Left ventricle myocardium inferior (tissue), 1 donor: ENCODE measurements at places on chromosomes 6 and 20.
A peak's percentile ranks its signal among the peaks of the same experiment; 100 is the strongest.

- DNase-seq = peak; percentile 98
- H3K27ac ChIP-seq = peak within 1 kb of the TSS; percentile 98
- peak within 1 kb of the TSS; percentile 95 for H3K4me3 ChIP-seq
- peaks cover 79% of the 10 kb centered on the region for H3K4me1 ChIP-seq
Observed at GRCh38 chr6:30719791-30720737, at the start of gene TUBB. Gene TUBB (plus strand): TSS chr6:30720352. CDS start chr6:30720507, 155 bp downstream.

GRCh38 chr6:28480253-28480932, 35.2 kb downstream of the GPX6 start:
- no peak overlapping the region for H3K27ac ChIP-seq
- H3K4me3 ChIP-seq = no peak overlapping the region
- no peak for DNase-seq
- H3K36me3 ChIP-seq = no peaks in the 10 kb centered on the region
- no peaks in the 10 kb centered on the region for H3K4me1 ChIP-seq
- H3K27me3 ChIP-seq = peaks cover 98% of the 10 kb centered on the region

DNA sequence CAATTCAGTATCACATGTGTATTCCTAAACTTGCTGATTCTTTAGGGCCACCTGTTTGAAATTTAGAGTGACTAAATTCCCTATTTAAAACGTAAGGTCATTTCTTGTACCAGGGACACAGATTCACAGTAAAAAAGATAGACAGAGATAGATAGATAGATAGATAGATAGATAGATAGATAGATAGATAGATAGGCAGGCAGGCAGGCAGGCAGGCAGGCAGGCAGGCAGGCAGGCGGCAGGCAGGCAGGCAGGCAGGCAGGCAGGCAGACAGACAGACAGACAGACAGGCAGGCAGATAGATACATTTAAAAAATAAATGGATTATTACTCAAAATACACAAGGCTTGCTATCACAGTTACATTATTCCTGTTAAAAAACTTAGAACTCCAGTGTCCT, 54.2 kb downstream of the AGPAT4 start:
- H3K27ac ChIP-seq = no peak overlapping the region
- H3K27me3 ChIP-seq = no peaks in the 10 kb centered on the region
- H3K4me1 ChIP-seq = no peaks in the 10 kb centered on the region
- no peak for DNase-seq

DNA sequence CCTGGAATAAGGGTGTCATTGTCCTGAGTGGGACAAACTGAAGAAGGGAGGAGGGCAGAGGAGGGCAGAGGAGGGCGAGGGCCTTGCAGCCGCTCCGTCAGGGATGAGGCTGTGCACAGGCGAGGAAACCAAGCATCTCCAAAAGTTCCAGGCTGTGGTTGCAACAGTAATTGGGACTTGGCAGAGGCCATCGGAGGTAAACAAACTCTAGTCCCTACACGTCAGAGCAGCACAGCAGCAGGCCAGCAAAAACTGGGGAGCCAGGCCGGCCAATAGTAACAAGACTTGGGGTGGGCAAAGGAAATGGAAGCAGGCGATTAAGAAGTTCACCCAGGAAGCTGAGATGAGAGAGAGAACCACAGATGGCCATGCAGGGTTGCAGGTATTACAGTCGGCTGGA, 142.8 kb downstream of the SMOC2 start:
- no peaks in the 10 kb centered on the region for H3K4me1 ChIP-seq
- H3K4me3 ChIP-seq = no peak overlapping the region
- no peak overlapping the region for H3K27ac ChIP-seq
- H3K36me3 ChIP-seq = no peaks in the 10 kb centered on the region
- peaks cover 24% of the 10 kb centered on the region for H3K27me3 ChIP-seq
- DNase-seq = no peak

GRCh38 chr6:138885156-138885819, 89.4 kb downstream of the ECT2L start:
- peaks cover 14% of the 10 kb centered on the region for H3K4me1 ChIP-seq
- H3K4me3 ChIP-seq = no peak overlapping the region
- H3K36me3 ChIP-seq = no peaks in the 10 kb centered on the region
- H3K27ac ChIP-seq = no peak overlapping the region
- DNase-seq = no peak

- H3K4me1 ChIP-seq = no peaks in the 10 kb centered on the region
- H3K36me3 ChIP-seq = no peaks in the 10 kb centered on the region
Observed at GRCh38 chr6:110951008-110951407, 7.5 kb upstream of the GTF3C6 start.

GRCh38 chr6:44222486-44223318, 693 bp upstream of the SLC29A1 start:
- H3K4me1 ChIP-seq = peaks cover 98% of the 10 kb centered on the region
- H3K36me3 ChIP-seq = no peaks in the 10 kb centered on the region
- peak overlapping the region; percentile 98 for H3K27ac ChIP-seq
- no peak for DNase-seq
- no peaks in the 10 kb centered on the region for H3K27me3 ChIP-seq
- peak overlapping the region; percentile 88 for H3K4me3 ChIP-seq

DNA sequence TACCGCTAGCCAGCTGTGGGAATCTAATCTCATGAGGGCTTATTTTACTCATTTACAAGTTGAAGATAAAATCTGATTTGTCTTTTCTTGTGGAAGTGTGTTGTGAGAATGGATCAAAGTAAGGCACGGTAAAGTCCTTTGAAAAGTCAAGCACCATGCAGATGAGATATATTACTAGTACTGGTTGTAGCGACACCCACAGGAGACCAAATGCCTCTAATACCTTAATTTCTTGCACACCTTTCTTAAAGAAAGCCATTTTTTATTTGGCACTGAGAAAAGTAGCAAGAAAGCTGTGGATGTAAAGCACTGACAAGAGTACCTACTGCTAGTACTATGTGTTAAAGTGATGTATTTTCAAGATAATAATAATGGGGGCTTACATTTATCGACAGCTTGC, 191.0 kb upstream of the MMS22L start:
- H3K27ac ChIP-seq = no peak overlapping the region
- H3K36me3 ChIP-seq = no peaks in the 10 kb centered on the region
- H3K4me3 ChIP-seq = no peak overlapping the region

- H3K4me3 ChIP-seq = no peak overlapping the region
- no peak overlapping the region for H3K27ac ChIP-seq
Observed at GRCh38 chr20:45300961-45301360, 5.7 kb upstream of the RBPJL start.

DNA sequence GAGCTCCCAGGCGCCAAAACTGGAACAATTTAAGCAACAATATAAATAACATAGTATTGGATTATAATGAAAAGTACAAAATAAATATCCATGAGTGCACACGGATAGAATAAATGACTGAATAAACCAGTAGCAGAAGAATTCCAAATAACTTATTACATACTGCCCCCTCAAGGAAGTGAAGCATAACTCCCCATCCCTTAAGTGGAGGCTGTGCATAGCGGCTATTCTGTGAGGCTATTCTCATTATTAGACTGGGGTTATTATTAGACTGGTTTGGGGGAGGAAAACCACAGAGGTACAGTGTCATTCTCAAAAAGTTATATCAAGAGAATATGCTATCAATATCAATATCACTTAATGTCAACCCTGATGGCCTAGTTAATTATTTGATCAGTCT, 94.4 kb upstream of the SIRPA start:
- peaks cover 33% of the 10 kb centered on the region for H3K4me1 ChIP-seq
- H3K36me3 ChIP-seq = no peaks in the 10 kb centered on the region
- H3K4me3 ChIP-seq = no peak overlapping the region
- no peak overlapping the region for H3K27ac ChIP-seq

- no peak overlapping the region for H3K27ac ChIP-seq
- H3K36me3 ChIP-seq = no peaks in the 10 kb centered on the region
- no peaks in the 10 kb centered on the region for H3K27me3 ChIP-seq
- H3K4me3 ChIP-seq = peak overlapping the region; percentile 86
Observed at GRCh38 chr20:35661053-35661452, 3.6 kb downstream of the CPNE1 start.

- peaks cover 50% of the 10 kb centered on the region for H3K4me1 ChIP-seq
- H3K4me3 ChIP-seq = peak overlapping the region; percentile 94
- H3K36me3 ChIP-seq = peaks cover 57% of the 10 kb centered on the region
- H3K27ac ChIP-seq = peak overlapping the region; percentile 94
- DNase-seq = no peak
Observed at GRCh38 chr6:30618270-30618797, 694 bp downstream of the MRPS18B start.

GRCh38 chr6:63731930-63732329, 96.3 kb downstream of the PHF3 start:
- H3K4me3 ChIP-seq = no peak overlapping the region
- no peaks in the 10 kb centered on the region for H3K4me1 ChIP-seq
- no peaks in the 10 kb centered on the region for H3K36me3 ChIP-seq
- H3K27me3 ChIP-seq = no peaks in the 10 kb centered on the region
- DNase-seq = no peak

DNA sequence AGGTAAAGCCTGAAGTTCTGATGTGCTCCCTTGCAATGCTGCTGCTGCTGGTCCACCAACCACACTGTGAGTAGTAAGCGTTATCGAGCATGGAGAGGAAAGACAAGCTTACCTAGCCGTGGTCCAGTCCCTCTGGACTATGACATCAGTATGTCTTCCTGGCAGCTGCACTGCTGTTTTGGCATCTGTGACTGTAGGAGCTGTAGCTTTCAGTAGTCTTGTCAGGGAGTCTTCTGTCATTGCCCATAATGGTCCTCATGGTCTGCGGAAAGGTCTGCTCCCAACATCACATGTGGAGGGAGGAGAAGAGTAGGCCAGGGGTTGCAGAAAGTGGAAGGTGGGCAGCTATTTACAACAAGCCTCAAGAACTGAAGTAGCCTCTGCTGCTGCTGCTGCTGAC, 26.8 kb upstream of the TMEM217 start:
- no peaks in the 10 kb centered on the region for H3K27me3 ChIP-seq
- H3K4me1 ChIP-seq = peaks cover 44% of the 10 kb centered on the region
- peak overlapping the region; percentile 67 for H3K27ac ChIP-seq
- no peak overlapping the region for H3K4me3 ChIP-seq
- no peak for DNase-seq

- DNase-seq = no peak
- H3K36me3 ChIP-seq = no peaks in the 10 kb centered on the region
- peaks cover 58% of the 10 kb centered on the region for H3K27me3 ChIP-seq
- H3K4me1 ChIP-seq = no peaks in the 10 kb centered on the region
Observed at GRCh38 chr6:122726649-122727048, 52.9 kb upstream of the FABP7 start.
